ENCODE measurements at places on chromosomes 7 and 10.

GRCh38 chr7:149217570-149217969 lies 21.9 kb upstream of the ZNF212 start:
- no peak for DNase-seq

DNA sequence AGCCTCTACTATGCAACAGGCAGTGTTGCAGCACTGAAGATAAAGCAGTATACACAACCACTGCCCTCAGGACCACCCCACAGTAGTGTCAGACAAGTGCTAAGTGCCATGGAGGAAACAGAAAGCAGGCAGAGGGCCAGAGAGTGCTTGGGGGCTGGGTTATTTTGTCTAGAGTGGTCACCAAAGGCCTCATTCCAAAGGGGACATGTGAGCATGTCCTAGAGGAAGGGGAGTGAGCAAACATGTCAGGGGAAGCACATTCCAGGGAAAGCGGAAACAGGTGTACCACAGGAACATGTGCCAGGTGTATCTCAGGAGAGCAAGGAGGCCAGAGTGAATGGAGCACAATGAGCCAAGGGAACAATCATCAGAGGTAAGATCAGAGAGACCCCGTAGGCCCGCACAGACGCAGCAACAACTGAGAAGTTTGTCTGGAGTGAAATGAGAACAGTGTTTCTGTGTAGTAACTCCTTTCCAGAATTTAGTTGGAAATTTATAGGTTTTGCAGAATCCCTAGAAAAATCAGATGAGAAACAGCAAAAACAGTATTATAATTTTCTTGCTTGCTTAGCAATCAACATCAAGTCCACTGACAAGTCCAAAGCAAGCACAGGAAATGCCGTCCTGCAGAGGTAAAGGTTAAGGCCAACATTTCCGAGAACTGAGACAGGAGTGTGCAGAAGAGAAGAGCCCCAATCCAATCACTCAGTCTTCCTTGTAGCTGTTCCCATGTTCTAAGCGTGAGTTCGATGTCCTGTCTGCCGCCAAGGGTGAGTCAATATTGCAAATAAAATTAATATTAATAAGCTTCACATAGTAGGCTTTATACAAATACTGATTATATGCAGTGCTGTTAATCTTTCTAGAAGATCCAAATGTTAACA lies 67.3 kb downstream of the SGMS1 start:
- DNase-seq, result no peak

- no peak for DNase-seq
Measured at GRCh38 chr7:79452032-79452494, 1.4 kb downstream of the MAGI2 start.

DNA sequence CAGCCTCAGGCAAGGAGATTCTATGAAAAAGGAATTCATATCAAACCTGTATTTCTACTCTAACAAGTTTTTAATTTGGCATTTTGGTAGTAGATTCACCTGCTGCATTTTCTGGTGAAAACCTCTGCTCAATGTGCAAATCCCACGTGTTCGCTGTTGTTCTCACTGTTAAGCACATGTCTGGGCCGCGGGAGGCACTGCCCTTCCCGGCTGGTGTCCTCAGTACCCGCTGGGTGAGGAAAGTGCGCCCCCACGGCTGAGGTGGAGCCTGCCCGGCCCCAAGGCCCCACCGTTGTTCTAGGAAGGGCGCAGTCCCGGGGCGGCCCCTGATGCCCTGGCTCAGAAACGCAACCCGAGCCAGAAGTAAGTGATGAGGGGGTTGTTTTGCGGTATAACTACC lies 193.4 kb upstream of the VWC2 start:
- DNase-seq, result no peak

DNA sequence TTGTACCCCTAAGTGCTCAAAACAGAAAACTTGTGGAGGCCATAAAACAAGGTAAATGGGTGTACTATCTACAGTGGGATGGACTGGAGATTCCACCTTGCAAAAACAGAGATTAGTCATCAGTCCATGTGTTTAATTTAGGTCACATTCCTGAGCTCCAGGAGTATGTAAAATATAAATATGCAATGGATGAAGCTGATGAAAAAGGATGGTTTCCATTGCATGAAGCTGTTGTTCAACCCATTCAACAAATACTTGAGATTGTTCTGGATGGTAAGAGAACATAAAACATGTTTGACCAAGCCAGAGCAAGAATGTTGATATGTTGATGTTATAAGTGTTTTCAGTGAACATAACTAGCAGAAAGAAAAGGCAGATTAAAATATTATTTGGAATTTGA lies 14.6 kb downstream of the ASB15 start:
- DNase-seq, result no peak

DNA sequence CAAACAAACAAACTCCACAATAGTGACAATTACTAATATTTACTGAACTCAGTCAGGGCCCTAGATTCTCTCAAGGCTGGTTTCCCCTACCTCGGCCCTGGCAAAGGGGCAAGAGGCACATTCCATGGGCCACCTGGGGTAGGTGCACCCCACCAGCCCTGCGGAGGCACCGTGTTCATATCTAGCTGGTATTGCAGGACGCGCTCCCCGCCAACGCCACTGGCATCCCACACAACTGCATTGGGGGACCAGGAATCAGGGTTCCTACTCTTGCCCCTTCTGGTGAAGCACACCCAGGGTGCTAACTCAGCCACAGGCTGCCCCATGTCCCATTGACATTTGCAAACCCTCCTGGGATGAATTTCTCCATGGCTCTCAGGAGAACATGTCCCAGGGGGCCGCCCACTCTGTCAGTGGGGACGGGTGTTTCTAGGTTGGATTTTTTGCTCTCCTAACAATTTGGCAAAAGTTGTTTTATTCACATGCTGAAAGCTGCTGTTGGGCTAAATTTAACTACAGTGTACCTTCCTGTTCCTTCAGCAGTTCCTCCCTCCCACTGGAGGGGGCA lies 76.7 kb downstream of the ZRANB1 start:
- DNase-seq, result no peak

- no peak for DNase-seq
Measured at GRCh38 chr10:6161921-6162320, 40.8 kb upstream of the PFKFB3 start.

DNA sequence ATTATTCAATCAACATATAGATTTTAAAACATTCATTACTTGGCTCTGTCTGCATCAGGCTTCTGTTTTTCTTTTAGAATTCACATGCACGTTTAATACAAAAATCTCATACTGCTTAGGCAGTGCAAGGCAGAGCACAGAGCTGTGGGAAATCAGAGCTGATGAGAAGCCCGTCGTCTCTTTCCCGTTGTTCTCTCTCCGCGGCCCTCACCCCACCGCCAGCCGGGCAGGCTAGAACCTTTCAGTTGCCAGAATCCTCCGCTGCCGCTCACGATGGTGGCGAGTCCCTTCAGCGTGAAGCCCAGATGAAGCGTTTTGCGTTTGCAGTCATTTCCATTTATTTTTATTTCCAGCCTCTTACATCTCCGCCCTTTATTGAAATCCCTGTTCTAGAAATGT lies 648.2 kb downstream of the SDK1 start:
- DNase-seq, result no peak

GRCh38 chr10:77613476-77614130 lies 24.0 kb downstream of the KCNMA1 start:
- DNase-seq, result no peak

GRCh38 chr10:111379534-111380187 lies 302.8 kb downstream of the ADRA2A start:
- no peak for DNase-seq

DNA sequence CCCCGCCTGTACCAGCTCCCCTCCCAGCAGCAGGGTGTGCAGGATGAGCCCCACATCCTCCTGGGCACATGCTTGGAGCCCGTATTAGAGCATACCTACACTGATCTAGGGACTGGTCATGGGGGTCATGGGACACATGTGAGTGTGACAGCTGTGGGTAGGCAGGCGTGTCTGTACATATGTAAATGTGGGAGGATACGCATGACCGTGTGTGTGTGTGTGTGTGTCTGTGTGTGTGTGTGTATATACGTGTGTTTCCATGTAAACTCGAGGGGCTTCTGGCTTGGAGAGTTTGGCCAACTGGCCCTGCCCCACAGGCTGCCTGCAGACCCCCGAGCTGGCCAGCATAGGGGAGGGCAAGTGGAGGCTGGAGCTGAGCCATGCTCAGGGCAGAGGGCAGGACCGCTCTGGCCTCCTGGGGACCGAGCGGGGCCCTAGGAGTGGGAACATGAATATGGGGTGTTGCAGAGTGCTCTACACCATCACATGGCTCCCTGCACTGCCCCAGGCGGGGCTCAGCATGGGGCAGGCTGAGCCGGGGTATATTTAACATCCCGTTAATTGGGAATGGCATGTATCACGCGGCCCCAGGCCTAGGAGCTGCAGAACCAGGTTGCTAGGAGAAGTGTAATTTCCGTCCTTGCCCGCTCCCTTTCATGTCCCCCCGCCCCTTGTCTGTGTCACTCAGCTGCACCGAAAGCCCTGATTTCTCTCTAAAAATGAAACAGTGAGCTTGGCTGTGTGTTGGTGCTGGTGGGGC lies 152.7 kb upstream of the PCBD1 start:
- no peak for DNase-seq

- no peak for DNase-seq
Measured at GRCh38 chr10:26355241-26355640, 82.9 kb upstream of the APBB1IP start.

DNA sequence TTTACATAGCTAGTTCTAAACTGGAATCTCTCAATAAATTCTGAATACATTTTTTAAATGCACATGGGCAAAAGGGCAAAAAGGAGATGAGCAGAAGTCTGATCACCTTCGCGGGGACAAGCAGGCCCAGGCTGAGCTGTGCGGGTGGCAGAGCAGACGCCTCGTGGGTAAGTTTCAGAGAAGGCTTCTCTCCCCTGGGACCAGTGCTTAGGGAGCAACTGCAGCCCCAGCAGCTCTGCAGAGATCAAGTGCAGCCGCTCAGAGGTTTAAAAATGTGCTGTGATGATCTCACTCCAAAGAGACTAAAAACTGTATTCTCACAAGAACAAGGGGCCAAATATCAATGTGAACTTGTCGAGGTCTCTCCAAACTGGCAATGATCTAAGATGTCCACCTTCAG lies 264.3 kb upstream of the RNF32 start:
- DNase-seq, result no peak

Data from AML-193 (cell line).